Skeletal muscle tissue (tissue), 5 donors: ENCODE measurements at places on chromosomes 1 and 21. TPM values are rescaled to one million over a fixed set of nuclear protein-coding genes. Genes with fewer than 3 reads are reported as not detected.

The GJC2 gene
- total RNA-seq = 1.6 TPM

The NUP133 gene
- total RNA-seq = 44.4 TPM

The MAN1C1 gene
- total RNA-seq = 6.3 TPM

The KRTAP19-1 gene
- not detected for total RNA-seq

The KCNT2 gene
- total RNA-seq = 8.9 TPM

The MPZ gene
- 63.7 TPM for total RNA-seq

The LRRC7 gene
- 11.5 TPM for total RNA-seq

The AMY2A gene
- total RNA-seq = not detected

The CR2 gene
- total RNA-seq = not detected

The FBXO28 gene
- 19.3 TPM for total RNA-seq

The TGFB2 gene
- total RNA-seq = 50.6 TPM

The KRTAP10-8 gene
- total RNA-seq = not detected

The SLC6A9 gene
- total RNA-seq = 2.1 TPM

The GPR161 gene
- total RNA-seq = 8.9 TPM

The ZNF678 gene
- 17.7 TPM for total RNA-seq

The ZNF683 gene
- total RNA-seq = not detected

The CASZ1 gene
- 26.1 TPM for total RNA-seq

The TFAP2E gene
- total RNA-seq = 0.52 TPM

The RABIF gene
- total RNA-seq = 6.8 TPM

The TNFRSF4 gene
- total RNA-seq = 0.52 TPM
